ENCODE measurements at places on chromosomes 12 and 14.

DNA sequence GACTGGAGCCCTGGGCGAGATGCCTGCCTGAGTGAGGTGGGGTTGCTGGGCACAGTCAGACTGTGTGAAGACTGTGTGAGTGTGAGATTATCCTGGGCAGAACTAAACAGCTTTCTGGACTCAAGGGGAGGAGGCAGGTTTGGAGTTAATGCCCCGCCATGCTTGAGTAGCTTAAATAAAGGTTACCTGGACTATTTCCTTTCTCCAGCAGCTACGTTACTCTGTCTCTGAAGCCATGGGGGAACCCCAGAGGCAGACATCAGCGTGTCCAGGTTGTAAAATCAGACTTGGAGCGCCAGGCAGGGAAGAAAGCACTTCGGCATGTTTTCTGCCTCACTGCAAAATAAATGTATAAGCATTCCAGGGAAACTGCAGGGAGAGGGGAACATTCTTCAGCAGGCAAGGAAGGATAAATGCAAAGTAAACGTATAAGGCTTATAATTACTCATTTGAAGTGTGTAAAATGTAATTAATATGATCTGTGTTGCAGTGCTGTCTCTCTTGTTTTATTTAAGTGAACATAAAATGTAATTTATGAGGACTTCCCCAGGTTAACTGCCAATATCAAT is 129.7 kb downstream of the CHST11 start:
- DNase-seq, result no peak

- DNase-seq, result no peak
These were observed 10.6 kb downstream of the CD163L1 start for GRCh38 chr12:7433276-7433822.

DNA sequence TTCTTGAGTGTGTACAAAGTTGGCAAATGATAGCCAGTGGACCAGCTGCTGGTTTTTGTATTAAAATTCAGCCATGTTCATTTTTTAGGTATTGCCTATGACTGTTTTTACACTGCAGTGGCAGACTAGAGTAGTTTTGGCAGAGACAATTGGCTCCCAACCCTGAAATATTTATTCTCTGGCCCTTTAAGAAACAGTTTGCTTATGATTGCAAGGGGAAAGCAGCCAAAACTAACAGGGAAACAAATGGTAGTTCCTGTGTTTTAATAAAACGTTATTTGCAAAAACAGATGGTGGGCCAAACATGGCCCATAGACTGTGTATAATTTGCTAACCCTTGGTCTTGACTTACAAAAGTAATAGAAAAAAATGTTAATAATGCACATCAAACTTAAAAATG is 110.2 kb downstream of the ALX1 start:
- no peak for DNase-seq

DNA sequence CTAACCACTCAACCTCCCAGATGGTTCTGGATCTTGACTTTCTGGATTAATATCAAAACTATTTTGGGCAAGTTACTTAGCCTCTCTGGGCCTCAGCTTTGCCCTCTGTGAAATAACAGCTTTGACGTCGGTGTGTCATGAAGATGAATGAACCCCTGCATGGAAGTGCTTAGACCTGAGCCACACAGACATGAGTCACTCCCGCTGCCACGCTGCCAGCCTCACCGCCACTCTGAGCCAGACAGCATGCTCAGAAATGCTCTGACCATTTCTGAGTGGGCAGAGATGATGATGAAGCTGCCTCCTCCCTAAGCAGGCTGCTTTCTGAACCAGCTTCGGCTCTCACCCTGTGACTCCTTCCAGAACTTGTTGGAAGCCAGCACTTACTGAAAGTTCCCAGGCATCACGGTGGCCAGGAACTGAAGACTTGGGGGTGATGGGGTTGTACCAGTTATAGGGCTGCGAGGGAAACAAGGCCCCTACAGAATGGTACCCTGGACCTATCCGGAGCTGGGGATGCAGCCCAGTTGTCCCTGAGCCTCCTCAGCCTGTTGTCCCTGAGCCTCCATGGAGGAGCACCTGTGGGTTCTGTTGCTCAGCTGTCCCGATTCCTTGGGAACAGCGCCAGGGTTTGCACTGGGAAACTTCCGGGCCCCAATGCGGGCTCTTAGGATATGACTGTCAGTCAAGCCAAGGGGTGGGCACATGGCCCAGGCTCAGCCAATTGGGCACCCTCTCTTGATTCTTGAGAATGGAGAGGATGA is 2.0 kb upstream of the CCDC197 start:
- no peak for DNase-seq

- no peak for DNase-seq
These were observed 12.9 kb downstream of the PCBP2 start for GRCh38 chr12:53464685-53465418.

- no peak for DNase-seq
These were observed 21.9 kb upstream of the SLC15A5 start for GRCh38 chr12:16299403-16299802.

DNA sequence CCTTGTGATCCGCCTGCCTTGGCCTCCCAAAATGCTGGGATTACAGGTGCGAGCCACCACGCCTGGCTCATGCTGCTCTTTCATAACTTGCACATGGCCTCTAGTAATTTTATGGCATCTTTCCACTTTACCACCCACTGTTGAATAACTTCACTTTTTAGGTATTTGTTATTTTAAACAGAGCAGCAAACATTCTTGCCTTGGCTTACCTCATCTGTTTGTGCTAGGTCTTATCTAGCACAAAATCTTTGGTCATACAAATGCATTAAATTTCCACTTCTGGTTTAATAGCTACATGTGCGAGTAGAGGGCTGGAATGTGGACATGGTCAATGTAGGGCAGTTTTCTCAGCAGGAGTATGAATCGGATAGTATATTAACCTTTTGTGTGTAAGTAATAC is 38.8 kb upstream of the ATF7IP start:
- no peak for DNase-seq

DNA sequence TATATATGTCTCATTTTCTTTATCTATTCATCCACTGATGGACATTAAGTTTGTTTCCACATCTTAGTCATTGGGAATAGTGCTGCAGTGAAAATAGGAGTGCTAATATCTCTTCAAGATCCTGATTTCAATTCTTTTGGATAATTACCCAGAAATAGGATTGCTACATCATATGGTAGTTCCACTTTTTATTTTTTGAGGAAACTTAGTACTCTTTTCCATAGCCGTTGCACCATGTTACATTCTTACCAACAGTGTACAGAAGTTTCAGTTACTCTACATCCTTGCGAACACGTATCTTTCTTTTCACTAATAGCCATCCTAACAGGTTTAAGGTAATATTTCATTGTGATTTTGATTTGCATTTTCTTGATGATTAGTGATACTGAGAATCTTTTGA is 29.8 kb downstream of the TESPA1 start:
- DNase-seq, result no peak

GRCh38 chr12:119642986-119643385 is 24.9 kb upstream of the PRKAB1 start:
- no peak for DNase-seq

GRCh38 chr14:71589609-71590008 is 342.6 kb upstream of the RGS6 start:
- no peak for DNase-seq
